Activated CD8-positive, alpha-beta memory T cell treated with anti-CD3 and anti-CD28 coated beads for 1 hour (primary cell): ENCODE measurements at places on chromosomes 4 and X.

DNA sequence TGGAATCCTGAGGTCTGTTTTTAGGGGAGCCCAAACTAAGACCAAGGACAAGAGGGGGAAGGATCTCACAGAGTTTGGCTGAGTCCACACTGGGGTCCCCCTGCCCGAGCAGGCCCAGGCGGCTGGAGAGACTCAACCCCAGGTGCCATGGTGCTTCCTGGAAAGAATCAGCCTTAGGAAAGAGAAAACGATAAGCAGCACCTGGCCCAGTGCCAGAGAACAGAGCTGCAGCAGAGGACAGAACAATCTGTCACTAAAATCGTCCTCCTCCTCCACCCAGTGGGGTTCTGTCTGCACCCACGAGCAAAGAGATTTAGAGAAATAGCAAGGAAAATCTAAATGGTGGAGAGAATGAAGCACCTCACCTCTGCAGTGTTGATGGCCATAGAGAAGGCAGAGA, 470.5 kb downstream of the BCOR start:
- DNase-seq, result no peak

DNA sequence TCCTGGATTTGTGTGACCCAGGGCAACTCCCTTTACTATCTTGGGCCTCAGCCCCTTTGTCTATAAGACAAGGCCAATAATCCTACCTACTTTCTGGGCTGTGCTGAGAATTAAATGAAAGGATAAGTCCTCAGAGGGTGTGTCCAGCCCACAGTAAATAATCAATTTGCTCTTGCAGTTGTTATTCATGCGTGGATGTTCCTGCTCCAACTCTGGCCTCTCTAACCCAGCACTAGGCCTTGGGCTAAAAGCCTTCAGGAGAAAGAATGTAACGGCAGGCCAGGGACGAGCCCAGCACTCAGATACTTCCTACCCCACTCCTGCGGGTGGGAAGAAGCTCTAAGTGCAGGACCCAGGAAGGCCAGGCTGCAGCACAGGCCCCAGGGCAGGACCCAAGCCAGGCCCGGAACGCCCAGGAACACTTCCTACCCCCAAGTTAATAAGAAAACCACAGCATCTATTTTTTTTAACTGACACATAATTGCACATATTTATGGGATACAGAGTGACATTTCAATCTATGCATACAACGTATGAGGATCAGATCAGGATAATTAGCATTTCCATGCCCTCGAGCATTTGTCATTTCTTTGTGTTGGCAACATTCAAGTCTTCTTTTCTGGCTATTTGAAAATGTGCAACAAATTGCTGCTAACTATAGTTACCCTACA, 179.6 kb upstream of the RBPJ start:
- no peak for DNase-seq

DNA sequence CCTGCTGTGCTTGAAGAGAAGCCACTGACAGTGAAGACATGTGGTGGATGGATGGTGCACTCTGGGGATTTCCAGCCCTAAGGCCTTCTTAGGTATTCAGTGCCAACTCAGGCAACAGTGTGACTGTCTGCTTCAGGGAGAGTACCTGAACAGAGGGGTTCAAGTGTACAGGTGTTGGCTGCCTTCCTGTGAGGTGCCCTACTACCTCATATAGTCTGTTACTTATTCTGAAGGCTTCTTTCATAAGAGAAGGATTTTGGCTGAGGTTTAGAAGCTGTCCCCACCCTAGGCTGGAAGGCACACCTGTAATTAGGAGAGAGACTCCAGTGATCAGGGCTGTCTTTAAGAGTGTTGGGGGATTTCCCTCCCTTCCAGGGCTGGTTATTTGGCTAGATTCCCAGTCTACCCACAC, 1.8 kb downstream of the FTHL17 start:
- DNase-seq, result no peak

- no peak for DNase-seq
Measured at GRCh38 chr4:100926039-100926717, 408.4 kb upstream of the EMCN start.

- DNase-seq, result no peak
Measured at GRCh38 chrX:8927701-8928100, 106.2 kb downstream of the FAM9B start.

DNA sequence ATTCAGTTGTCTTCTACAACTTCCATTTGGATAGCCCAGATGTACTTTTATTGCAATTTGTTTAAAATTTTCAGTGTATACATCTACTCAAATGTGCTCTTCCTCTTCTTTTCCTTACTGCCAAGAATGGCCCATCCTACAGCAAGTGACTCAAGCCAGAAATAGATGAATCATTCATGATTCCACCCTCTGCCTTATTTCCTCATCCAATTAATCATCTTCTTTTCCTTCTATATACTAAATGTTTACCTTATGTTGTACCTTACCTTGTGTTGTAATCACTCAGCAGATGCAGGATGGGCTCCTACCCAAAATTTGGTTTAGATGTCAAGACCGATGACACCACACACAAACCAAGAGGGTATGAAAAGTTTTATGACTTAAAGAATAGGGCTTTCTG, 437.8 kb downstream of the GRXCR1 start:
- no peak for DNase-seq

DNA sequence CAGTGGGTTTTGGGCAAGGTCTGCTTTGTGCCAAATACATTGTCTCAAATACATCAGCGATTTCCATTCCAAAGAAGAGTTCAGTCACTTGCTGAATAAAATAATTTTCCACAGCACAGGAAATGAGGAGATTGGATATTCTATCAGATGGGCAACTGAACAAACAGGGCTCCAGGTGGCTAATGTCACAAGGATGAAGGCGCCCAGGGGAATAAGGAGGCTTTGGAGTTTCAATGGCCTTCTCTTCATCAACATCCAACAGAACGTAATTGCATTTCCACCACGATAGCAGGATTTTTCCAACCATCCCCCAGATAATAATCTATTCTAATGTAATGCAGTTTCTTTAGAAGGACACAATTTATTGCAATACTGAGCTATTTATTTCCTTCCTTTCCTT, 104.7 kb upstream of the KLHL13 start:
- DNase-seq, result no peak

DNA sequence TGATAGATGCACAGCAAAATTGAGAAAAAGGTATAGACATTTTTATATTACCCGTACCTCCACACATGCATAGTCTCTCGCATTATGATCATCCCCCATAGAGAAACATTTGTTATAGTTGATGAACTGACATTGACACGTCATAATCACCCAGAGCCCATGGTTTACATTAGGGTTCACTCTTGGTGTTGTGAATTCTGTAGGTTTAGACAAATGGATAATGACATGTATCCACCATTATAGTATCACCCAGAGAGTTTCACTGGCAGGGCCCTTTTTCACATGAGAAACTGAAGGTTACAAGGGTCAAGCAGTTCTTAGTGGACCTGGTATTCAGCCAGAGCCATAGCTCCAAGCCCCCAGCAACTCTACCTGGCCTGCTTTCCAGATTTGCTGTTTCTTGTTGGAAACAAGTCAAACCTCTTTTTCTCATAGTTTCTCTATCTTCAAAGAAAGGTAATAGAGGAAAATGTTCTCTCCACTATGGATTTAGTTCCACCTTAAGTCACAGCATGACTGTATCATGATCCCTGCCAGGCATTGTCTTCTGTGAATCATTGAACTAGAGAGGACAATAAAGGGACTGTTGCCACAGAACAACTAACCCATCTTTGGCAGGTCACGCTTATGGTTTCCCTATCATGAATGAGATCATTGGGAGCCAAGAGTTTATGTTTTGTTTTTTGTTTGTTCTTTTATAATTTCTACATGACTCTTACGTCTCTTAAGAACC, 64.0 kb downstream of the HHIP start:
- no peak for DNase-seq

- DNase-seq, result no peak
Measured at GRCh38 chr4:93834249-93835066, 5.9 kb downstream of the ATOH1 start.

DNA sequence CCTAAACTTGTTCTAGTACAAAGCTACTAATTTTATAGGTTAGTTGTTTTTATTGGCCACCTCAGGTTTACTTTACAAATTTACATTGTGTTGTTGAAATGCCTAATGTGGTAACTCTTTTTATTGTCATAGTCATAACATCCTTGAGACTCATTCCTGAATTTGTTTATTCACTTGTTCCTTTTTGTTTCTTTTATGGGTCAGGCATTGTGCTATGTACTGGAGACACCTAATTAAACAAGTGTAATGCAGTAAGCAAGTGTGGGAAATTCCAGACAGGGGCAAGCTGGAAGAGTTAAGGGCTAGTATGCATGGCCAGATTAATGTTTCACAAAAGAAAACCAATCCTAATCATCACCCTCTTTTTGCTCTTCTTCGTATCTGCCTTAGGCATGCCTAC, 30.5 kb upstream of the TTC29 start:
- DNase-seq, result no peak

DNA sequence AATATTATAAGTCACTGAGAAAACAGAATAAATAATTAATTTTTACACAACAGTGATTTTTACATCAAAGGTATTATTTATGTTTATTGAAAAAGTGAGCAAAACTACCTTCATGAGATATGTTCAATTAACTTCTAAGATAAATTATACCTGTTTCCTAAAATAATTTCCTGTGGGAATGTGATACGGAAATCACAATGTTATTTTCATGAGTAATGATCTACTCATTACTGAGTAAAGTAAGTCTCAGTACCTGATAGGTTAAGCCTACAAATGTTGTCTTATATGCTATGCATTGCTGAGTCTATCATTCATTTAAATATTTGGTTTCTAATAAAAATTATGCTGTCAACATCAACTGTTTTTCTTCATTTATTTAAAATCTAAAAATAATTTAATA, 324.0 kb downstream of the STPG2 start:
- no peak for DNase-seq

- no peak for DNase-seq
Measured at GRCh38 chr4:40971338-40971737, 221.6 kb downstream of the NSUN7 start.

DNA sequence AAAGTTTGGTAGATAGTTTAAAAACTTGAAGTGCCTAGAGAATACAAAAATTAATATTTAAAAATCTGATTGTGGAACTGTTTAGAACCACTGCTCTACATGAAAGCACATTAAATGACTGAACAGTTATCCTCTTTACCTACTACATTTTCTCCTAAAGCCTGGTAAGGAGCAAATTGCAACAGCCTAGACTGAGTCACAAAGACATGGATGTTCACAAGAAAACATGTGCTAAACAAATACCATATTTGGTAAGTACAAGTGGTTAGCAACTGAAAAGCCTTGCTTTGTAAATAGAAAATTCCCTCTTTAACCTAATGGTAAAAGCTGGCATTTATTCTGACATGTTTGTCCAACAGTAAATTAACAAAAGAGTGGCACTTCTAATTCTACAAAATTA, 203.1 kb downstream of the FBXO8 start:
- DNase-seq, result no peak

DNA sequence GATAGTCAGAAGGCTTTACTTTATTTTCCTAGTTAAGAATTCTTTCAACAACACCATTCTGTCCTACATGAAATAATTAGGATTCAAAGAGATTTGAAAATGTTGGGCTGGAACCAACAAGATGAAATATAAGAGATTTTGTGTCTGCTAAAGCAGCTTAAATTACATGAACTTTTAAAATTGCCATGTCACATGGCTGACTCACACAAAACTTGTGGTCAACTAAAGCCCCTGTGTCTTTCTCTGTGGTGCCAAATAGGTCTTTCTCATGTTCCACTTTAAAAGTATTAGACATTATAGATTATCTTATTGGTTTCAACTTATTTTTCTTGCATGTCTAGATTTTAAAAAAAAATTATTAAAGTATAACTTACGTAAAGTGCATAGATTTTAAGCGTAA, 60.8 kb upstream of the FHL1 start:
- DNase-seq, result no peak

- no peak for DNase-seq
Measured at GRCh38 chr4:2075171-2075986, 16.3 kb downstream of the NAT8L start.

- no peak for DNase-seq
Measured at GRCh38 chr4:82951196-82951595, 50.7 kb downstream of the THAP9 start.

GRCh38 chr4:40594261-40595178, 35.1 kb downstream of the RBM47 start:
- DNase-seq, result no peak

DNA sequence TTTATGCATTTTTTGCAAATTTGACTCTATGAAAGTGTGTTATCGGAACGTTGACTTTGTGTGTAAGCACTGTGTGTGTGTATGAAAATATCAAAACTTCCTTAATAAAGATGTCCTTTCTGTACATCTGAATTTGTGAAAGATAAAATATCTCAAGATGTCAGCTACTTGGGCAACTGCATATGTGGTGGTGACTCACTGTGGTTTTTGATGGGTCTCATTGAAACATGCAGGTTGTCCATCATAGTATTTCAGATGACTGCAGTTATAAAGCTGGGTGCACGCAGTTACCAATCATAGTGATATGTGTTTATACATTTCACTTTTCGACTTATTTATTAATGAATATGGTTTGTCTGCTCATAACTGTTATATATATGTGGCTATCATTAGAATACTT, 19.7 kb upstream of the BBS12 start:
- no peak for DNase-seq

DNA sequence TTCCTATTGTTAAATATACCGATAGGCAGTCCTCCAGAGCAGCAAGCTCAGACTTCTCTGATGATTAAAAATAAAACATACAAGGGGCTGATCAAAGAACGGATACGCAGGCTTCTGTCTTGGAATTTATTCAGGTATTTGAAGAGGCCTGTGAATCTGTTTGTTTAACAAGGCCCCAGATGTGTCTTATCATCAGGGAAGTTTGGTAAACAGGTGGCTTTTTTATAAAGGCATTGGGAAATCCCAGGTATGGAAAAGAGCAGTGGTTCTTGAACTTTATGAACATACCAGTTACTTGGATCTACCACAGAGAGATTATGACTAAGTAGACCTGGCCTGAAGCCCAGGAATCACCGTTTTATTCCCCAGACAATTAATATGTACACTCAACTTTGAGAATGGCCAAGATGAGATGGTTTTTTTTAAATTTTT, 47.9 kb downstream of the SOWAHB start:
- no peak for DNase-seq

DNA sequence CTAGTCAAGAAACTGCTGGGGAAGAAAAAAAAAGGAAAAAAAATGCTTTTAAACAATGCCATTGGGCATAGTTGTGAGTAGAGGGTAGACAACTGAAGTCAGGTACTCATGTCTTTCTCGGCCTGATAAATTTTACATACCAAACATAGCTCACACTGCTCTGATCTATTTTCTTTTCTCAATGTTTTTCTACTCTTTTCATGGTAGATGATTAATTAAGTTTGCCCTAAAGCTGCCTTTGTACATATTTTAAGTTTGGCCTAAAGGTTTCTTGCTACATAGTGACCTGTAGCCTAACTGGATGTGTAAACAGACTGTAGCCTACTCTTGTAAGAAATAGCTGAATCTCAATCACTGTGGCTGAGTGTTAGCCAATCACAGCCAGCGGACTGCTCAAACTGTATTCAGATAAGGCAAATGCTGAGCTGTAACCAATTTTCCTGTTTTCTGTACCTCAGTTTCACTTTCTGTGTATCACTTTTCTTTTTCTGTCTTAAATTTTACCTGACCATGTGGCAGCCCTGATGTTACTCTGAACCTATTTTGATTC, 121.0 kb downstream of the PCDH10 start:
- DNase-seq, result no peak
